Kidney (tissue), 22 donors: ENCODE measurements at places on chromosomes 11 and 22. TPM values are rescaled to one million over a fixed set of nuclear protein-coding genes. Genes with fewer than 3 reads are reported as not detected.

TNNI2 gene
- 1.3 TPM for total RNA-seq

HMBS gene
- total RNA-seq = 16.7 TPM

GAB4 gene
- not detected for total RNA-seq

GRCh38 chr22:48157676-48158075, 1395.2 kb downstream of the TBC1D22A start:
- no peaks in the 10 kb centered on the region for H3K27me3 ChIP-seq
- H3K27ac ChIP-seq = no peak overlapping the region
- H3K4me1 ChIP-seq = no peaks in the 10 kb centered on the region
- no peaks in the 10 kb centered on the region for H3K36me3 ChIP-seq

GRCh38 chr11:17734986-17735817, 621 bp downstream of the KCNC1 start:
- H3K4me1 ChIP-seq = no peaks in the 10 kb centered on the region
- DNase-seq = peak; percentile 88
- H3K27me3 ChIP-seq = peaks cover 22% of the 10 kb centered on the region
- H3K27ac ChIP-seq = no peak overlapping the region
- H3K36me3 ChIP-seq = no peaks in the 10 kb centered on the region
- H3K4me3 ChIP-seq = no peak overlapping the region

DNA sequence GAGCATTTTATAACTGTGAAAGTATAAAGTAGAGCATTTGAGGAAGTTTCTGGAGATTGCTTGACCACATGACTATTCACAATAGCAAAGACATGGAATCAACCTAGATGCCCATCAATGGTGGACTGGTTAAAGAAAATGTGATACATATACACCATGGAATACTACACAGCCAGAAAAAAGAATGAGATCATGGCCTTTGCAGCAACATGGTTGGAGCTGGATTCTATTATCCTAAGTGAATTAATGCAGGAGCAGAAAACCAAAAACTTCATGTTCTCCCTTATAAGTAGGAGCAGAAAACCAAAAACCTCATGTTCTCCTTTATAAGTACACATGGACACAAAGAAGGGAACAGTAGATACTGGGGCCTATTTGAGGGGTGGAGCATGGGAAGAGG, 30.3 kb downstream of the UVRAG start:
- no peak for DNase-seq
- H3K4me1 ChIP-seq = no peaks in the 10 kb centered on the region
- H3K27me3 ChIP-seq = no peaks in the 10 kb centered on the region
- H3K4me3 ChIP-seq = no peak overlapping the region
- no peak overlapping the region for H3K27ac ChIP-seq

DNA sequence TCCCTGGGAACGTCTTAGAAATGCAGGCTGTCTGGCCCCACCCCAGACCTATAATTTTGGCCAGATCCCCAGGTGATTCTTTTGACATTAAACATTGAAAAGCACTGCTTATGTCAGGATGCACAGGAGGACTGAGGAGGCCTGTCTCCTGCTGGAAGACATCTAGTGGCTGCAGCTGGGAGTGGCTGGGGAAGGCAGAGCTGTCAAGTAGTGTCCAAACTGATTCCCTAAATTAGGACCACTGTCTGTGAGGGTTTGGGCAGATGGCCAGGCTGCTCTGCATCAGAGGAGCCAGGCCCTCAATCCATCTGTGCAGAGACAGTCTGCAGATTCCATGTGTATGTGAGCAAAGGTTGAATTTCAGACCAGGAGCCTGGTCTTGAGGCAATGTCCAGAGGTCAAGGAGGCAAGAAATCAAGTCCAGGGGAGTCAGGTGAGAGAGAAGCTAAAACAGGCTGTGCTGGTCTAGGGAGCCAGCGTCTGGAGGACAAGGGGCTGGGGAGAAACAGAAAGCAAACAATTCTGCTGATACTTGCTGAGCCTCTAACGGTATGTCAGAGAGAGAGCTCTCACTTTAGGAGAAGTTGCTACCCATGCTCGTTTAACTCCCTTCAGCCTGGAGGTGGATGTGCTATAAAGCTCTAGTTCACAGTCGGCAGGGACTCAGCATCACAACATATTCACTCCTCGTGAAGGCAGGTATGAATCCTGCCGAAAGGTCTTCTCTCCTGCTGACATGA, 15.3 kb upstream of the SYTL2 start:
- H3K36me3 ChIP-seq = no peaks in the 10 kb centered on the region
- peak; percentile 59 for DNase-seq
- H3K4me3 ChIP-seq = peak overlapping the region; percentile 21
- H3K27me3 ChIP-seq = no peaks in the 10 kb centered on the region

DNA sequence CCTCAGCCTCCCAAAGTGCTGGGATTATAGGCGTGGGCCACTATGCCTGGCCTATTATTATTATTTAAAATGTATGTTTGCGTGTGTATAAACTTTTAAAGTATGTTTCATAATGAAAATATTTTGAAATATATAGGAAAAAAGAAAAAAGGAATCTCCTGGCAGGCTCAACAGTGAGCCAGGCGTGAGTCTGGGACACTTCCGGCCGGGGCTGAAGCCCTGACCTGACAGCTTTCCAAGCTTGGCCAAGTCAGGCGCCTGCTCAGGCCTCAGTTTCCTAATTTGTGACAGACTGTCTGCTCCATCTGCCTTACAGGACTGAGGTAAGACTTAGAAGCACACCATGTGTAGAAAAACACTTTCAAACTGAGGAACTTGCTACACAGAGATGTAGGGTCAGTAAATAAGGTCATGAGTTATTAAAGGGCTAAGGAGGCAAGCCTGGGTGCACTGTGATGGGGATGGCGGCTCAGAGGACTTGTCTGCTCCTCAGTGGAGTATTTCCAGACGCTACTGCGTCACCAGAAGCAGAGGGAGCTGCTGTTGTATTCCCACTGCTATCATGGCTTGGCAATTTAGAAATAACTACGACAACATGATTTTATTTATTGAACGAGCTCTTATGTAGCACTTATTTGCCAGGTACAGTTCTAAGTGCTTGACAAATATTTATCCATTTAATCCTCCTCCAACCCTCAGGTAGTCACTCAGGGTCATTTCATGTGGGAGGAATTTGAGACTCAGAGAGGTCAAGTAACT, 100.1 kb downstream of the PRR5L start:
- no peak overlapping the region for H3K27ac ChIP-seq
- no peaks in the 10 kb centered on the region for H3K4me1 ChIP-seq
- peaks cover 3% of the 10 kb centered on the region for H3K36me3 ChIP-seq
- H3K4me3 ChIP-seq = no peak overlapping the region

GRCh38 chr11:74846770-74847169, 98.1 kb downstream of the RNF169 start:
- H3K4me1 ChIP-seq = no peaks in the 10 kb centered on the region
- H3K4me3 ChIP-seq = no peak overlapping the region
- no peak overlapping the region for H3K27ac ChIP-seq
- DNase-seq = no peak
- H3K27me3 ChIP-seq = no peaks in the 10 kb centered on the region

- H3K4me1 ChIP-seq = peaks cover 16% of the 10 kb centered on the region
- no peaks in the 10 kb centered on the region for H3K27me3 ChIP-seq
- H3K36me3 ChIP-seq = no peaks in the 10 kb centered on the region
- H3K4me3 ChIP-seq = no peak overlapping the region
- peak; percentile 85 for DNase-seq
Observed at GRCh38 chr22:44664149-44664548, 37.9 kb upstream of the PRR5 start.

- no peak for DNase-seq
- peaks cover 10% of the 10 kb centered on the region for H3K36me3 ChIP-seq
Observed at GRCh38 chr22:45329530-45329936, 19.8 kb downstream of the FAM118A start.

DNA sequence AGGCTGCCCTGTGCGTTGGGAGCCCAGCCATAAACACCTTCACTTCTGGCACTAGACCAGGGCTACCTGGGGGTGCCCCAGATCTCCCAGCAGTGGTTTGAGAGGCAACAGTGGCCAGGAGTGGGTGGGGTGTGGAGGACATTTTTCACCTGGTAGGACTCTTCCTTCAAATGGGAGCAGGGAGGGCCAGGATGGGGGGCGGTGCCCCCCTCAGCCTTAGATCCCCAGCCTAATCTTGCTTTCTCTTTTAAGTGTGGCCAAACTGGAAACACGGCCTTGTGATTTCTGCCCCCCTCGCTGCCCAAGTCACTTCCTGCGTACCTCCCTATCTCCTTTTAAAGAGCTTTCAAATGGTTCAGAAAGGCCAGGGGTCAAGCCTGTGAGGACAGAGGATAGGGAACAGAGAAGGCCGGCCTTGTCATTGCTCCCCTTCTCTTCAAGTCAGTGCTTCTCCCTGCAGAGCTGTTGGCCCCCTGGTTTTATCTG, 800 bp downstream of the KCNJ5 start:
- no peak overlapping the region for H3K4me3 ChIP-seq
- no peaks in the 10 kb centered on the region for H3K4me1 ChIP-seq
- H3K27me3 ChIP-seq = no peaks in the 10 kb centered on the region
- peak overlapping the region; percentile 15 for H3K27ac ChIP-seq

- no peaks in the 10 kb centered on the region for H3K36me3 ChIP-seq
- H3K27ac ChIP-seq = no peak overlapping the region
- no peaks in the 10 kb centered on the region for H3K27me3 ChIP-seq
- H3K4me1 ChIP-seq = no peaks in the 10 kb centered on the region
Observed at GRCh38 chr11:120306519-120307242, 18.4 kb upstream of the TLCD5 start.

- H3K4me3 ChIP-seq = no peak overlapping the region
- no peaks in the 10 kb centered on the region for H3K4me1 ChIP-seq
- no peak for DNase-seq
- no peak overlapping the region for H3K27ac ChIP-seq
- no peaks in the 10 kb centered on the region for H3K36me3 ChIP-seq
Observed at GRCh38 chr11:1460396-1460985, 26.1 kb downstream of the MOB2 start.

DNA sequence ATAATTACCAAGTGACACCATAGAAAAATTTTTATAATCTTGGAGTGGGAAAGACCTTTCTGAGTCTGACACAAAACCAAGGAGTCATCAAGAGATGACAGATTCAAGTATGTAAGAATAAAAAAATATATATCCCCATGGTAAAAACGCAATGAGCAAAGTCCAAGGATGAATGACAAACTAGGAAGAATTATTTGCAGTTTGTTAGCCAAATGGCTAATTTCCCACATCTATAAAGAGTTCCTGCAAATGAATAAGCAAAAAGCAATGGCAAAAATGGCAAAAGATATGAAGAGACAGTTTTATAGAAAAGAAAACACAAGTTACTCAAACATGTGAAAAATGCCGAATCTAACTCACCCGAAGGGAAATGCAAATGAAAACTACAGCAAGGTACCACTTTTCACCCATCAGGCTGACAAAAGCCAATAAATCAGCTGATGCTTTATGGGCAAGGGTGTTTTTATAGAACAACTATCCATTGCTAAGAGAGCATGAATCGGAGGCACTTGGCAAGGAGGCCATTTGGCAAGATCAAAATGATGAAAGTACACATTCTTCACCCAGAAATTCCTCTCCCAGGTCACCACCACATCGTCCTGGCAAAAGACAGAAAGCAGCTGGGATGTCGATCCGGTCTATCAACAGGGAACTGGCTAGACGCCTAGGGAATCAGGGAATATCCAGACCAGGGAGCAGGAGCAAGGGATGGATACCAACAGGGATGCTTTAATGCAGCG, 21.1 kb upstream of the KLHL35 start:
- no peaks in the 10 kb centered on the region for H3K27me3 ChIP-seq
- no peak overlapping the region for H3K27ac ChIP-seq
- DNase-seq = no peak
- peaks cover 2% of the 10 kb centered on the region for H3K36me3 ChIP-seq

DNA sequence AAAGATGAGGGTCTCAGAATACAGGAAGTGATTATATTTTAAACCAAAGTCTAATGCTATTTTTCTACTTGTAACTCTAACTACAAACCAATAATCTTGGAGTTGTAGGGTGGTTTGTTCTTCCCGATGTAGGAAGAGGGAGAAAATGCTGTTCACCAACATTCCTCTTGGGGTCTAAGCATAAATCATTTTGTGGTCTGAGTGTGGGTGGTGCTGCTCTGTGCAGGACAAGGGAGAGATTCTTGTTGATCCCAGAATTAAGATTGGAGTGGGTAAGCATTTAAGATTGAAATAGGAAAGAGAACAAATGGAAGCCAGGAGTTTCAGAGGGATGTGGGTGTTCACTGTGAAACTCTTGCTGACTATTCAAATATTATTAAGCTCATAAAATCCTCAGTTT, 38.6 kb upstream of the MMP13 start:
- no peak overlapping the region for H3K4me3 ChIP-seq
- H3K36me3 ChIP-seq = no peaks in the 10 kb centered on the region
- H3K27me3 ChIP-seq = no peaks in the 10 kb centered on the region
- DNase-seq = no peak
- H3K27ac ChIP-seq = no peak overlapping the region
- H3K4me1 ChIP-seq = no peaks in the 10 kb centered on the region

DNA sequence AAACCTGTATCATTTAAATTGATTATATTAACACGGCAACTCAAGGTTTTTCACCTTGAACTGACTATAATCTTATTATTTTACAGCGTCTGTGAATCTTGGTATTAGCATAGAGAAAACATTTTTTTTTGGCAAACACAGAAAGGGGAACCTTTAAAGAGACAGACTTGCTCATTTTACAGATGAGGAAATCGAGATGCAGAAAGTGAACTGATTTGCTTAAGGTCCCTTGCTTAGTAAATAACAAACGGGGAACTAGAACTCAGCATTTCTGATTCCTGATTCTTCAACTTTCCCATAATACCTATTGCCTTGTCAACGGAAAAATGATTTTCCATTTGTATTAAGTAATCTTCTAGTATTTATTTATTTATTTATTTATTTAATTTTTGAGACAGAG, 33.2 kb upstream of the CECR2 start:
- no peaks in the 10 kb centered on the region for H3K4me1 ChIP-seq
- H3K36me3 ChIP-seq = no peaks in the 10 kb centered on the region
- H3K27me3 ChIP-seq = no peaks in the 10 kb centered on the region
- no peak for DNase-seq

DNA sequence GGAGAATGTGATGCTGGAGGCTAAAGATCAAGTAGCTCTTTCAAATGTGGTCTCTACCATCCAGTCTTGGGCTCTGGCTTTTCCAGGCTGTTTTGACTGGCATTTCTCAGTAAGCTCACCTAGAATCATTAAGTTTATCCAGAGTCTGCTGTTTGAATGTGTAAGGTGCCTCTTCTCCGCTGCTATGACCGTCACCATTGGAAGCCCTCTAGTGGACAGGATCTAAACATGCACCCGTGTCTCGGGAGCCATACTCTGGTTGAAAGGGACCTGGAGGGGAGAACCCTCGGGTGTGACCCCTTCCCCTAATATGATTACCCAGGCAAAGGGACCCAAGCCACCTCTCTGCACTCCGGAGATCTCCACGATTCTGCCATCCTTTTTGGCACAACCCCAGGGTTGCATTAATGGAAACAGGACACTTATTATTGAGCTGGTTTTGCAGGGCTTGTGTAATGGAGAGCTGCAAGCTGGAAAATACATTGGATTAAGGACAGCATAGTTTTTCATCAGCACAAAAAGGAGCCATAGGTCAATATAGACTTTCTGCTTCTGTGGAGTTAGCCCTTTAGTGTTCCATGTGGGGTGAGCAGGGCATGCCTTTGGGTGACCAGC, 191.0 kb upstream of the LARGE1 start:
- no peaks in the 10 kb centered on the region for H3K4me1 ChIP-seq
- H3K27ac ChIP-seq = no peak overlapping the region
- H3K4me3 ChIP-seq = no peak overlapping the region
- peak; percentile 15 for DNase-seq
- H3K36me3 ChIP-seq = no peaks in the 10 kb centered on the region
